ENCODE measurements at places on chromosomes 2 and 18. TPM values are rescaled to one million over a fixed set of nuclear protein-coding genes. Genes with fewer than 3 reads are reported as not detected.

The CTLA4 gene
- total RNA-seq = 1.6 TPM

The SPIRE1 gene
- 17.8 TPM for total RNA-seq

The SAG gene
- not detected for total RNA-seq

The TM4SF20 gene
- total RNA-seq = not detected

The MAPK4 gene
- total RNA-seq = 13.5 TPM

The GAREM1 gene
- 10.7 TPM for total RNA-seq

The TDRD15 gene
- not detected for total RNA-seq

The DTNA gene
- 53.4 TPM for total RNA-seq

The CNRIP1 gene
- total RNA-seq = 21.6 TPM

The IL36G gene
- not detected for total RNA-seq

The PELI1 gene
- total RNA-seq = 53.5 TPM

The TFCP2L1 gene
- total RNA-seq = 73.0 TPM

The MEP1B gene
- 0.78 TPM for total RNA-seq

The SERPINB3 gene
- not detected for total RNA-seq

The IL36B gene
- total RNA-seq = not detected
